ENCODE measurements at places on chromosomes 6 and 20.

DNA sequence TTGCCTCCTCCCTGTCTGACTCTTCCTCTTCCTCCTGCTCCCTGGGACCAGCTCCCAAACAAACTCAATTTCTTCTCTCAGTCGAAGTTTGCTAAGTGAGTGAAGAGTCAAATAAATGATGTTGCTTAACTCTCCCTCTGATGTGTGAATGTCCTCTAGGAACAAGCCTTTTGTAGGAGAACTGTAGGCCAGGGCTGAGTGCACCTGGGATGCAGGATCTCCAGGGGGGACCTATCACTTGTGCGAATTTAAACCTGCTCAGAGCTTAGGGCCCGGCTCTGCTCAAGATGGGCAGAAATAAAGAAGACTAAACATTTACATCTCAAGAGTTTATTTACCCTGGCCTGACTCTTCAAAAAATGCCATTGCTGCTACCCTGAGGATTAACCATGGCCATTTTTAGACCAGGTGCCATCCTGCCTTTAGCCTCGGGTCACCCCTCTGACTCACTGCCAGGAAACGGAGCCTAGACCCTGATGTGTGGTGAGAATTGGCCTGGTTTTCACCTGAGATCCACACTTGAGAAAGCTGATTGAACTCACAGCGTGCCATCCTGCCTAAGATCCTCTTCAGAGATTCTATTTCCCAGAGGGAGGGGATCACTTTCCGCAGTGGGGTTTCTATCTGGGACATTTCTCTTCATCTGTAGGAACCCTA, 63.6 kb upstream of the CD93 start:
- DNase-seq, result no peak

GRCh38 chr6:73969971-73970970, 274.3 kb downstream of the CD109 start:
- peak; percentile 43 for DNase-seq

- no peak for DNase-seq
Measured at GRCh38 chr20:57156011-57156729, 110.3 kb downstream of the BMP7 start.

DNA sequence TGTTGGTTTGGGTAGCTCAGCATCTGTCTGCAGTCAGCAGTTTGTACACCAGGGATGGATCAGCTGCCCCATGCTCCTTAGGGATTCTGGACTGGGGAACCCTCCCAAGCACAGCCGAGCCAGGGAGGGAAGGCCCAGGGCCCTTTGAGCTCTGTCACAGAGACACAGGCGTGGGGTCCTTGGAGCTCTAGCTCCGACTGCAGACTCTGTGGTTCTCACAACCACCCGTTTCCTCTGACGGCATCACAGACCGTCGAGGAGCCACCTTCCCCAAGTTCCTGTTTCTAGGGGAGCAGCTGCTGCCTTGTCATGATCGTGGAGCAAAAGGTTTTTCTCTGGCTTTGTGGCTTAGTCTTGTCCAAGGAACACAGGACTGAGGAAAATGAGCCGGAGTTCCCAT, at the start of gene SLA2:
Gene SLA2, minus strand, starts transcription at position 199 of the 400 bp plus-strand sequence. CDS start 4,861 bp downstream, outside the sequence.
- no peak for DNase-seq

- DNase-seq, result no peak
Measured at GRCh38 chr6:150922137-150922536, 56.6 kb downstream of the MTHFD1L start.

DNA sequence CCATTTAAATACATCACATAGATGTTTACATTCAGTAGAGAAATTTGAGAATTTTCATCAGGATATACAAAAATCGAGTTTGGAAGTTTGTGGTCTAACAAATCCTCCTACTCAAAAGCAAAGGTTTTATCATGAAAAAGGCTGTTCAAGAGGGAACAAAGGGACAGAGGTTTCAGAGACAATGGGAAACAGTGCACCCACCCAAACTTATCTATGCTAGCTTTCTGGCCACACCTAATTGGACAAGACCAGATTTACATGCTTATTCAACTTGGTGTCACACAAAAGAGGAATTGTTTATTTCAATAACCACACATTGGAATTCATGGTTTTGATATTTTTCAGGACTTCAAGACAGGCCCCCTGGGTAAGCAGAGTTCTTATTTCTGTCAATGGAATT, 28.4 kb upstream of the RSPO3 start:
- DNase-seq, result no peak

GRCh38 chr20:46122071-46122470, 4.0 kb downstream of the CD40 start:
- no peak for DNase-seq

GRCh38 chr6:744666-745353, 51.9 kb upstream of the EXOC2 start:
- DNase-seq, result no peak

DNA sequence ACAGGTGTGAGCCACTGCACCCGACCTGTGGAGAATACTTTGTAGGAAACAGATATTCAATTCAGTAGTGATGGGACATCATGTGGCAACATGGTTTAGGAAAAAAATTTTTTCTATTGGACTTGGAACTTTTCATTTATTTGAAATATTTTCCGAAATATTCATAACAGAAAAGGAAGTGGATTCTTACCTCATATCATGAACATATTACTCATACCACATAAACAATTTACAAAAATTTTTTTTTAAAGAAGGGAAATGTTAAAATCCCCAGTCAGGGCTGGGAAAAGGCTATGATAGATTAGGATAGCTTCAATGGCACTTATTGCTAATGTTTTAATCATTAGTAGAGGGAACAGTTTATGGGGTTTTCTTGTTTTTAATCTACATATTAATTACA, 6.8 kb upstream of the ALDH8A1 start:
- DNase-seq, result no peak

DNA sequence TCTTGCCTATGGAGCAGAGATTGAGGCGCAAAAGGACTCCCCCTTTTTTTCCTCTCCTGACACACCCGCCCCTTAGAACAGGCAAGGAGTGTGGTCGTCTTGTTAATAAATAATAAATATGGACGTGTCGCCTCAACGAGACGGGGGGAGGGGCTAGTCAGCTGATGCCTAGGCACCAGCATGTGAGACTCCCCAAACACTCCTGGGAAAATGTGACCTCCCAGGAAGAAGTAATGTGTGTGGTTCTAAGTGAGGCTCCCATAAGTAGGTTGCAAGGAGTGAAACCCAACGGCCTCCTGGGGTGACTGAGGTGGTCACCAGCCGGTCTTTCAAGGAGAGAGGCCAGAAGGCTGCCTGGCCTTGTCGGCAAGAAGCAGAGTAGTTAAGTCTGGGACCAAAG, 1.1 kb upstream of the FAXC start:
- no peak for DNase-seq

DNA sequence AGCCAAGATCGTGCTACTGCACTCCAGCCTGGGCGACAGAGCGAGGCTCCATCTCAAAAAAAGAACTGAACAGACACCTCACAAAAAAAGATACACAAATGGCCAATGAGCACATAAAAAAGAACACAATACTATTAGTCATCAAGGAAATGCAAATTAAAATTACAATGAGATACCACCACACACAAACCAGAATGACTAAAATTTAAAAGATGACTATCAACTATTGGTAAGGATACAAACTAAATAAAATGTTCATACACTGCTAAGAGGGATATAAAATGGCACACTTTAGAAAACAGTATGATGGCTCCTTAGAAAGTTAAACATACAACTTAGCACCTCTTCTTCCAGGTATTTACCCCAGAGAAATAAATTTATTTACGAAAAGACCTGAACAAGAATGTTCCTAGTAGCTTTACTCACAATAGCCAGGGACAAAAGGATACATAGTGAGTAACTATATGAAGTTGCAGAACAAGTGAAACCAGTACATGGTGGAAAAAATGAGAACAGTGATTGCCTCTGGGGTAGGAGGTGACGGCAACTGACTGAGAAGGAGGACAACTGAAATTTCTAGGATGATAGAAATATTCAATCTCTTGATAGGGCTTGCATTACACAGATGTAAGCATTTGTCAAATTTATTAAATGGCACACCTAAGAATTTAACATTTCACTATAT, 53.2 kb downstream of the FAM8A1 start:
- no peak for DNase-seq

DNA sequence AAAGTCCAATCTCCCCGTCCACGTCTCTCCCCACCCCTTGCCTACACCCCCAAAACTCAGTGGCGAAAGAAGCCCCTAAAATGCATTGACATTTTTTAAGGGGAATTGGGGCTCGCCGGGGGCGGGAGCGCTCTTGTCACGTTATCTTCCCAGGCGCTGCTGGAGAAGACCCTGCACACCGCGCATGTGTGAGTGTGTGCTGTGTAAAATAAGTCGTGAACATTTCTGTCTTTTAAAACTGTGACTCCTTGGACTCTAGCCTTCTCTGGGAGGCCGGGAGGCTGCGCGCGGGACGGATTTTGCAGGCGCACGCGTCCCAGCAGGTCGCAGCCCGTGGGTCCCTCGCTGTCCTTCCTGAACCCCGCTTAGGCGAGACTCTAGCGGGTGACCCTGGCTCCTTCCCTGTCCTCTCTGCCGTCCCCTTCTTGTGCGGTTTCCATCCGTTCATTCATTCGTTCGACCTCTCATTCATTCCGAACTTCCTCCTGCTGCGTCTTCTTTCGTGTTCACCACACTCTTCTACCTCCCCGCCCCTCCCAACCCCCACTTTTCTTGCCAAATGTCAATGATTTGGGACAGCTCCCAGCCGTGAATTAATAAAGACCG, 2.2 kb downstream of the NRN1 start:
- DNase-seq, result no peak

- no peak for DNase-seq
Measured at GRCh38 chr6:102114402-102114801, 720.9 kb downstream of the GRIK2 start.

- no peak for DNase-seq
Measured at GRCh38 chr20:1858871-1859270, 36.3 kb upstream of the SIRPA start.

- no peak for DNase-seq
Measured at GRCh38 chr6:100731411-100731810, 149.7 kb downstream of the ASCC3 start.

DNA sequence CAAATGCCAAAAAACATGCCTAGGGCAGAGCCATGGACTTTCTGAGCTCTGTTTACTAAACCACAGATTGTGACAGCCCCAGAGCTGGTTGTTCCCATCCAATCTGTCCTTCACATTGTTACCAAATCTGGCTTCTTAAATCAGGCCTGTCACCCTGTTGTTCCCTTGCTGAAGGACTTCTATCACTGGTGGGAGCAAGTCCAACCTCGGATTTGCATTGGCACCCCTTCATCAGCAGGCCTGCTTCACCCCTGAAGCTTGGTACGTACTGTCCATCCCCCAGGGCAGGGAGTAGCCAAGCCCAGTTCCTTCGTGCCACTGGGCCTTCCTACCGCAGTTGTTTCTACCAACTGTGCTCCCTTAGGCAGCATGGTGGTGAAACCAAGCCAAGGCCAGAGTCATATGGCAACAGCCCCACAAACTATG, 357.3 kb upstream of the JARID2 start:
- no peak for DNase-seq

- no peak for DNase-seq
Measured at GRCh38 chr6:71420693-71421328, 132.2 kb downstream of the OGFRL1 start.

GRCh38 chr20:48758206-48758820, 69.5 kb downstream of the PREX1 start:
- no peak for DNase-seq

DNA sequence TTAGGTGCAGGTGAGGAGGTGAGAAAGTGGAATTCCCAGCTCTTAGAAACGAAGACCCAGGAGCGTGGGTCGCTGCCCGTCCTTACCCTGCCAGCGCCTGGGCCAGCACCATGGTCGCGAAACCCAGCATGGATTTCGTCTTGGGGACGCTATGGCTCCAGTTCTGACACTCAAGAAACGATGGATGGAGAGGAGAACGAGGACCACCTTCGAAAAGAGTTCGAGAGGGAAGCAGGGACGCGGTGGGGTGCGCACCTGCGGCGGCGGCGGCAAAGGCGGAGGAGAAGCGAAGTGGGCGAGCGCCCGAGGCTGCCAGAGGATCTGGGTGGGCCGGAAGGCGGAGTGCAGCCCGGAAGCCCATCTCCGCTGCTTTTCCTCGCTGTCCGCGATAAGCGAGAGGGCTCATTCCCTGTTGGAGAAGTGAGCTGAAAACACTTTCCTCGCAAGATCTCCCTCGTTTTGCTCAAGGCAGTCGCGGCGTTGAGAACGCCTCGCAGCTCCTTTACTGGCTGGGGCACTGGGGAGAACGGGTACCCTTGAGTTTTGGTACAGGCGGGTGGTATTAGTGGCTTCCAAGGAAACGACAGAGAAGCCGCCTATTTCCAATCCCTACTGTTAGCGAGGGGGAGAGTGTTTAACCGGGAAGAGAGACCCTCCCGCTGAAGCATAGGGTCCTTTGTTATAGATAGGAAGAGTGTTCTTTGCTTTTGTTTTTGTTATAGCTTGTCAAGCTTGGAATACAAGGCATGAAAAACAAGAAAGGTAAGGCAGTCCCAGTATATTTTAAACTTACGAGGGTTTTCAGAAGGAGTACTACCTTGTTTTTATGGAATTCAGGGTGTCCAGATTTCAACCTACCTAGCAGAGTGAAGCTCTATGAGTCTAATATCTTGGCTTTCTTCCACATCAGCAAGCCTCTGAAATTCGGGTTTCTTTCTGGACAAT, 109.5 kb downstream of the TRIM27 start:
- no peak for DNase-seq

DNA sequence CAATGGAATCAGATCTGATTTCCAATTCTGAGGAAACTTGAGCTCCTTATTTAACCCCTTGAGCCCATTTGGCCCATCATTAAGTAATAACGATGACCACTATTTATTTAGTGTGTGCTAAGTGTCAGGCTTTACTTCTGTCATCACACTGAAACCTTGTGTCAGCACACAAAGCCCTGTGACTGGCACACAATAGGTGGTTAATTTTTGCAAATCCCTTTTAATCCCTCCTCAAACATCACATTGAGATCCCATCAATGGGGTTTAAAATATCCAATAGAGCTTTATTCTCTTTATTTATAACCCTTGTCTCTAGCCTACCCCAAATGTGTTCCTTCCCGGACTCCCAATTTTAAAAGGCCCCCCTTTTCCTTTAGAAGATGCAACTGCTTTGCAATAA, 656.8 kb upstream of the CHD6 start:
- DNase-seq, result no peak

- no peak for DNase-seq
Measured at GRCh38 chr6:81865712-81866111, 113.2 kb upstream of the TENT5A start.

DNA sequence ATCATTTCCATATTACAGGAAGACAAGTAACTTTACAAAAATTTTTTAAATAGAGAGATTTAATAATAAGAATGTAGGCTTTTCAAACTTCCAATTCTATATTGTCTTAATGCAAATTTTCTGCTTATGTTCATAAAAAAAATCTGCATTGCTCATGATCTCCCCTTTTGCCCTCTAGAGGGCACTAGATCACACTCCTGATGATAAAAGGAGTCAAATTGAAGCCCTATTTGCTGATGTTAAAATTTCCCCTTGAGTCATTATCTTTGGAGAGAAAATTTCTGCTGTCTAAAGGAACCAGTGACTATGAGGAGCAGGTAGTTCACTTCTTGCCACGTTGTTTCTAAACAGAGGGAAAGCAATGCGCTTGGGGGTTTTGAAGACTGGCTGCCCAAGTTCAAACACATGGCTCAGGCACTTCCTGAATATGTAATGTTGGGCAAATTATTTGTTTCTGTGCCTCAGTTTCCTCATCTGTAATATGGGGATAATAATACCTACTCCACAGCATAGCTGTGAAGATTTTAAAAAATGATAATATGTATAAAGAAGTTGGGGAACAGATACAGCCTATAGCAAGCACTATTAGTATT, 874.2 kb downstream of the TFAP2A start:
- DNase-seq, result no peak
